ENCODE measurements at places on chromosomes 5 and 9.

DNA sequence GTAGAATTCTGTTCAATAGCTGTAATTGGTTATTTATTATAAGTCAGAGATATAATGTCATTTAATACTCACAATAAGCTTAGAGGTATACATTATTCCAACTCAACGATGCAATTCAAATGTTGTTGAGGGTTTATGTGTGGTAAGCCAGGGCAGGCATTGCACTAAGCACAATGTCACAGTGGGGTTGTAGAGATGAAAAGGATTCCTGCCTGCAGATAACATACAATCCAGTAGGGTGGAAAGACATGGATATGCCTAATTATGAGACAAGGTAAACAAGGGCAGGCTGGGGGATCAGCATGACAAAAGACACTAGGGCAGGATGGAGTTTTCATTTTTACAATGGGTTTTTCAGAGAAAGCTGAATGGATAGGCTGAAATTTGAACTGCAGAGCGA lies 98.7 kb upstream of the PALM2AKAP2 start:
- DNase-seq, result no peak

DNA sequence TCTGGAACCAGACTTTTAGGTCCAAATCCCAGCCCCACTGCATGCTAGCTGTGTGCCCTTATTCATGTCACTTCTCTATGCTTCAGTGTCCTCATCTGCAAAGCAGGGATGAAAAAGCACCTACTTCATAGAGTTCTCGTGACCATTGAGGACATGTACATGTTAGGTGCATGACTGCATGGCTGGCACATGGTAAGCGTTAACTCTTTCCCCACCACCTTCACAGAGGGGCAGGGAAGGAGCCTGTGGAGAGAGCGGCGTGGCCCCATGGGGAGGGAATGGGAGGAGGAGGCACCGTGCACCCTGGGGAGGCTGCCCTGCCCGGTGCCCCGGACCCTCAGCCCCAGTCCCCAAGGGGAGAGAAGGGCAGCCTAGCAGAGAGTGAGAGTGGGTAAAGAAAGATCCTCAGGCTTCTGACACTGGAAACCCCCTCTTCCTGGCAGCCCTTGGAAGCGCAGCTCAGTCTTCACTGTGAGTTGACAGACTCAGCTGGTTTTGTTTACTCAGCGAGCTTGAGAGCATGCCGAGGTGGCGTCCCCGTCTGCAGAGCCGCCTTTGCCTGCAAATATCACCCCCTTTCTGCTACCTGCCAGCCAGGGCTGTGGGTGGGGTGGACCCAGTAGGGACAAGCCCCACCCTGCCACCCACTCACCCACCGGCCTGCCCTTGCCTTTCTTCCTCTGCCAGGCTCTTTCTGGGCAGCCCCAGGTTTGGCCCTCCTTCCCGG lies 10.6 kb upstream of the ANGPTL2 start:
- DNase-seq, result no peak

DNA sequence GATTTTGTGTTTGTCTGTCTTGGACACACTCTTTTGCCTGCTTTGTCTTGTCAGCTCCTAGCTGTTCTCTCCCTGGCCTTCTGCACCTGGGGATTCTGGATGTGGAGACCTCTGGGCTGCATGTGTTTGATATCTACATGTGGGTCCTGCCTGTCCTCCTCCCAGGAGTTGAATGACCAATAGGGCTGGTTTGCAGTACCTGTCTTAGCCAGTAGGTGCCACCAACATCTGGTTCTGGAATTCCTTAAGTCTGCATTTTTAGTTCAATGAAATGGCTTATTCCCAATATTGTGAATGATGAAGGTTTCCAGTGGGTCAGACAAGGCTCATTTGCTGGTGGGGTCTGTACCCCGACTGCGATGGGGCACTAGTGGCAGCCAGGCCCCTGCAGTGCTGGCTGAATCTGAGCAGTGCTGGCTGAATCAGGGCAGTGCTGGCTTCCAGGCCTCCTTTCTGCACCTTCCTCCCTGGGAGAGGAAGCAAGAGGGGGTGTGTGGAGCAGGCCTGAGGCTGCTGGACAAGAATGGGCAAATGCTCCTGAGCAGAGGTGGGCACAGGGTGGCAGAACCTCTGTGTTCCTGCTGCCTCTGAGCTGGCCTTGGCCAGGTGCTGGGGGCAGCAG lies 73.3 kb downstream of the RXRA start:
- no peak for DNase-seq

GRCh38 chr5:159893040-159893695 lies 23.1 kb upstream of the ADRA1B start:
- no peak for DNase-seq

- DNase-seq, result no peak
These were observed 29.2 kb downstream of the FREM1 start for GRCh38 chr9:14881006-14881405.

DNA sequence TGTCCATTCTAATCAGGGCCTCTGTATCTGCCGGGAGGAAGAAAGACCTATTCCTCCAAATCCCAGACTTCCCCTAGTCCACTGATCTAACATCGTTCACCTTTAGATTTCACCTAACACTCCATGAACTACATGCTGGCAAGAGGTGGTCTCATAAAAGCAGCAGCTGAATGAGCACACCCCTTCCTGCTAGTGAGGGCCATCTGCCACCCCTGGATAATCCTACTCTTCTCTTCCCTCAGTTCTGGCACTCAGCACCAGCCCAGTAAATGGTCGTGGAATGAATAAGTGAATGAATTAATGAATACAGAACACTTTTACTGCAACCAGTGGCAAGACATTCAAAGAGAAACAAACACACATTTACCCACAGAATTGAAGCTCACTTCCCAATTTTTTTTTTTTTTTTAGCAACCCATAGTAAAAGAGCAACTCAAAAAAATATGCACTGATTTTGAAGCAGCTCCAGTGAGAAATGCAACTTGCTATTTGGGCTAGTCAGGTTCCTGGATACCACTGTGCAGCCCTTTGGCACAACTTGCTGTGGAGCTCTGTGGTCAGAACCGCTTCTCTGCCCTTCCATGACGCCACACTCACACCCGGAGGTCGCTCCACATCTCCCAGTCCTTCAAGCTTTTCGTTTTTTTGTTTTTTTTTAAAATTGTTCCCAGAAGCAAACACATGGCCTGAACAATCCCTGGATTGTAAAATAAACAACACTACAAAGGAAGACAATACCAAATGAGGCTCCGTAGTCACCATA lies 6.2 kb downstream of the RNF183 start:
- peak; percentile 66 for DNase-seq

DNA sequence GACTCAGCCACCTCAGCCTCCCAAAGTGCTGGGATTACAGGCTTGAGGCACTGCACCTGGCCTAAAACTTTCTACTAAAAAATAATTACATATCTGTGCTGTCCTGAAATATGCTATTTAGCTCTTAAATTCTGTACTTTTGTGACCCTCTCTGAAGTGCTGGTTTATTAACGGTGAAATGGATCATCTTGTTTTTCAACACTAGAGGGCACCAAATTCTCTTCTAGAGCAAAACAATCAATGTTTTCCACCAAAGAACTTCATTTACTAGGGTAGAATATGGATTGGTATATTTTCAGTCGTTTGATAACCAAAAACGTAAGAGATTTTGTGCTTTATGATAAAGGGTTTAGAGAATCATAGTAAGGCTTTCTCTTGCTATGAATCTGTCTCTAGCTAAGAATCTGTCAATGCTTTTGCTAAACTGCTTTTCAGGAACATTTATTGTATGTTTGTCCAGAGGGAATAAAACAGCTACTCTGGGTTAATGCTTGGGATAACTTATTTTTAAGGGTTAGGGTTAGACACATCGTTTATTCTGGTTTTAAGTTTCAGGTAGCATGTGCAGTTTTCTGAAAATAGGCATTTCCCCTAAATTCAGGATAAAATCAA lies 63.6 kb downstream of the RNF180 start:
- peak; percentile 34 for DNase-seq

GRCh38 chr5:168342151-168342825 lies 50.8 kb downstream of the WWC1 start:
- no peak for DNase-seq

GRCh38 chr5:82307451-82307850 lies 29.3 kb upstream of the RPS23 start:
- no peak for DNase-seq

- no peak for DNase-seq
These were observed 887.2 kb upstream of the TYRP1 start for GRCh38 chr9:11805969-11806368.

DNA sequence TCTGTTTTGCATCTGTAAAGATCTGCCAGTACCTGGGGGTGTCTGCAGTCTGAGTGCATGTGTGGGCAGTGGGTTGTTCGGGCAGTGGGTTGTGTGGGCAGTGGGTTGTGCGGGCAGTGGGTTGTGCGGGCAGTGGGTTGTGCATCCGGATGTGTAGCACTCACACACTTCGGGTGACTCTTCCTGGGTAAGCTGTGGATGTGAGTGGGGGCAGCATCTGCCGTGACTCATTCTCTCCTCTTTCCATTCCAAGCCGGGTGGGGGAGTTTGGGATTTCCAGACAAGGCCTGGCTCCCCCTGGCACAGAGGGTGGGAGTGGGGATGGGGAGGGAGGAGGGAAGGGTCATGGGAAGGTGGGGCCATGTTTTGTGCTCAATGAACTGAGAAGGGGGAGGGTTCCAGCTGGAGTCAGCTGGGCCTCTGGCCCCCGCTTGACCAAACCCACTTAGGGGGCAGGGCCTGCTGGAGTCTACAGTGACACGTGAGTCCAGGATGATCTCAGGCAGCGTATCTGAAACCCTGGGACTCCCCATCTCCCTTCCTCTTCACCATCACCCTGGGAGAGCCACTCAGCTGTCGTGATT lies 8.3 kb downstream of the CRB2 start:
- no peak for DNase-seq

DNA sequence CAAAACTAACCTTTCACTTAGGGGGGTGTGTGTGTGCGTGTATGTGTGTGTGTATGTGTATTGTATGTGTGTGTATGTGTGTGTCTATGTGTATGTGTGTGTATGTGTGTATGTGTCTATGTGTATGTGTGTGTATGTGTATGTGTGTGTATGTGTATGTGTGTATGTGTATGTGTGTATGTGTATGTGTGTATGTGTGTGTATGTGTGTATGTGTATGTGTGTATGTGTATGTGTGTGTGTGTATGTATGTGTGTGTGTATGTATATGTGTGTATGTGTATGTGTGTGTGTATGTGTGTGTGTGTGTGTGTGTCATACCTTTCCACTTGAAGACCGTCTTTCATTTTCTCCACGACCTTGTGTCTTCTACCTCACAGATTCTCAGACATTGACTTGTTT lies 20.8 kb upstream of the FLT4 start:
- DNase-seq, result no peak

GRCh38 chr9:86983620-86984259 lies 36.4 kb upstream of the GAS1 start:
- no peak for DNase-seq

DNA sequence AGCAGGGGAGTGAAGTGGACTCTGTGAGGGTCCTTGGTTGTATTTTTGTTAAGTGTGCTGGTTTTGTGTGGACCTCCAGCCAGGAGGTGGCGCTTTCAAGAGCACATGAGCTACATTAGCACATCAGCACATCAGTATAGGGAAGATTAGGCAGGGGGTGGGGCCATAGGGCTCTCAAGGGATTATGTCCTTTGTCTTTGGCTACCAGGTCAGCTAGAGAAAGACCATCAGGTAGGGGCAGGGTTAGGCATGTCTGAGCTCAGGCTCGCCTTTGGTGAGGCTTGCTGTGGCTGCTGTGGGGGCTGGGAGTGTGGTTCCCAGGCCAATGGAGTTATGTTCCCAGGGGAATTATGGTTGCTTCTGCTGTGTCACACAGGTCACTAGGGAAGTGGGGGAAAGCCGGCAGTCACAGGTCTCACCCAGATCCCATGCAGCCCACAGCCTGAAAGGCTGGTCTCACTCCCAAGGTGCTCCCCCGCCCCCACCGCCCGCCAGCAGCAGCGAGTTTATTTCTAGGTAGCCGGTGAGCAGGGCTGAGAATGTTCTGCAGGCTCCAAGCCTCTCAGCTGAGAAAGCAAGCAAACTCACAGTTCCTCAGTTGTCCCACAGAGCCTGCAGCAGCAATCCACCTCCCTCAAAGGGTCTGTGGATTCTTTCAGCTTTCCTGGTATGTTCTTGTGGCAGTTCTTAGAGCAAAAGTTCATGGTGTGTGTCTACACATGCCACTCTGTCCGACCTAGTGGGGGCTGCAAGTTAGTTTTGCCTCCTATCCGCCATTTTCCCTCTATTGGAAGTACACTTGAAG lies 13.7 kb downstream of the OR1J1 start:
- DNase-seq, result no peak

- no peak for DNase-seq
These were observed 339.5 kb upstream of the RFX3 start for GRCh38 chr9:3865141-3865772.

DNA sequence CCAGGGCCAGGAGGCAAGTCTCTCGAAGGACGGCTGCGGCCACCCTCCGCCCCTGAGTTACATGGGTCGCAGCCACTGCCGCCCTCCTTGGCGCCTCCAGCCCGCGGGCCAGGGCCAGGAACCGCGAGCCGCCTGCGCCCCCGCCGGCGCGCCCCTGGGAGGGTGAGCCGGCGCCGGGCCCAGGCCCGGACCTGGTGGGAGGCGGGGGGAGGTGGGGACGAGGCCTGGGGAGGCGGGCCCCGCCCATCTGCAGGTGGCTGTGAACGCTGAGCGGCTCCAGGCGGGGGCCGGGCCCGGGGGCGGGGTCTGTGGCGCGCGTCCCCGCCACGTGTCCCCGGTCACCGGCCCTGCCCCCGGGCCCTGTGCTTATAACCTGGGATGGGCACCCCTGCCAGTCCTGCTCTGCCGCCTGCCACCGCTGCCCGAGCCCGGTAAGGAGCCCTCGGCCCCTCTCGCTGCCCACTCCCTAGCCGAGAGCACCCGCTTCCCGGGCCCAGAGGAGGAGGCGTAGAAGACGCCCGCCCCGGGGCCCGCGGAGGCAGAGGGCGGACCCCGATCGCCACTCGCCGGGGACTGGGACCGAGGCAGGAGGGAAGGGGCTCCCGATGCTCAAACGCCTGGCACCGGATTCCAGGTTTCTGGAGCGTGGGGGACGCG lies at the start of gene ASS1:
TSS of gene ASS1 (plus strand) at position 397 of the 657 bp plus-strand sequence. CDS start 7,268 bp downstream, outside the sequence.
- peak; percentile 91 for DNase-seq

- no peak for DNase-seq
These were observed 20.9 kb downstream of the MORN5 start for GRCh38 chr9:122180633-122181032.

GRCh38 chr5:173542964-173543363 lies 73.5 kb downstream of the BOD1 start:
- no peak for DNase-seq

DNA sequence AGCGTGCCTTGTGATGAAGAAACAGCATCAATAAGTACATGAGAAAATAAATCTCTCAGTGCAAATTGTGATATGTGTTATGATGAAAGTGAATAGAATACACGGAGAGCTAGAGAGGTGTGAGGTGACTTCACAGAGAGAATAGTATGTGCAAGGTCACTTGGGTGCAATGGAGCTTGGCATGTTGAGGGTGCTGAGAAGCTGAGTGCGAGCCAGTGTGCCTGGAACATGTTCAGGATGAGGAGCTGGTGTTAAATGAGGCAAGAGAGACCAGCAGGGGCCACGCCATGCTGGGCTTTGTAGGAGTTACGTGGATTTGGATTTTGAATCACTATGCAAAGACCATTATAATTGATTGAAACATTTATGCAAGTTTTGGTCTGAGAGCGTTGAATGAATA lies 12.8 kb upstream of the RPS23 start:
- no peak for DNase-seq

DNA sequence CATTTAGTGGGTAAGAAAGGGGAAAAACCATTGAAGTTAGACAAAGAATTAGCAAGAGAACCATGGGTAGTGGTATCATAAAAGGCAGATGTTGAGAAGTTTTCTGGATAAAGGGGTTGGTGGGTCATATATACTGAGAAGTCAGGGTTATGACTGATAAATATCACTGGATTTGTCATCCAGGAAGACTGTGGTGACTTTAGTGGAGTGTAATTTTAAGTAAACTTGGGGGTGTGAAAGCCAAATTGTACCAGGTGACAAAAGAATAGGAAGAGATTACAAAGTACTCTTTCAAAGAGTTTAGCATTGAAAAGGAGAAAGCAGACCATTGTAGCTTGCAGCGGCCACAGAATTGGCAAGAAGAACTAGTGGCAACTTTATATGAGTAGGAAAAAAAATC lies 315.2 kb upstream of the DMAC1 start:
- no peak for DNase-seq
